ENCODE measurements at places on chromosomes 2 and 18.

- no peak for DNase-seq
Measured at GRCh38 chr18:76874642-76875389, 52.5 kb downstream of the ZNF236 start.

DNA sequence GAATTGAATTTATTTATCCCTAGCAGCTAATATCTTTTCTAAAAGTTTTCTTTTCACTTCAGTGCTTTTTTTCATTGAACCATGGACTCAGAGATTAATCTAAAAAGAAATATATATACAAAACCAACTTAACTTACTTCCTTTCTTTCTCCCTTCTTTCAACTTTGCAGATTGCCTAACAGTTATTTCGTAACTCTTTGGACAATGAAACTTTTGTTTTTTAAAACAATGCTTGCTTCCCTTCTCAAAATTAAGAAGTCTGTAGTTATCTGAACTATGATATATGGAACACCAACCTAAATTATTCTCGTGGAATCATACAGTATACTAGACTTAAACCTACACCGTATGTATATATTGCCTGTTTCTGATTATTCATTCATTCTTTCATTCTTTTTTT, 62.9 kb downstream of the MIB1 start:
- DNase-seq: no peak

- no peak for DNase-seq
Measured at GRCh38 chr2:179373816-179374215, 109.2 kb upstream of the SESTD1 start.

GRCh38 chr2:109086743-109087020, 42.3 kb upstream of the SH3RF3 start:
- no peak for DNase-seq

DNA sequence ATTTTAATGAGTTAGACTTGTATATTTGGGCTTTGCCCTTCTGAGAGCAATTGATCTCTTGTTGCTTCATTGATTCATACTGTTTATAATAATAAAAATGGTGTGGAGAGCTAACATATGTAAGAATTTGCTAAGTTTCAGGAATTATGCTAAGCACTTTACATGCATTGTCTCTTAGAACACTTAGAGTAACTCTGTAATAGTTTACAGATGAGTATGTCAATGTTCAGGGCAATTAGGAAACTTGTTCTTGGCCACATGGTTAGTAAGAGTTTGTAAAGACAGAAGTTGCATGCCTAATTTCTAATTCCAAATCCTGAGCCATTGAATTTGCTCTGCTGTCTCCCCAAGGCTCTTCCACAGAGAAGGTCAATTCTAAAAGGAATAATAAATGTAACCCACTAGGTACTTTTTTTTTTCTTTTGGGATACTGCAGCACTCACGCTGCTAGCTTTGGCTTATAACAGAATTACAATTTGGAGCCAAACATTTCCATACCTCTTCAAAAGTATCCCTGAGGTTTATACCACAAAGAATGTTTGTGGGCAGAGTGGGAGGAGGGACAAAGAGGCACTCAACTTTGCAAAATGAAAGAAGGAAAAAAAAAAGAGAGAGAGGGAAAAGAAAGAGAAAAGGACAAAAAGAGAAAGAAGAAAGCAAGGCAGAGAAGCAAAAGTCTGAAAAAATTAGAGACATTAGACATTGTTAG, 232.4 kb downstream of the CALCRL start:
- DNase-seq: peak; percentile 79

DNA sequence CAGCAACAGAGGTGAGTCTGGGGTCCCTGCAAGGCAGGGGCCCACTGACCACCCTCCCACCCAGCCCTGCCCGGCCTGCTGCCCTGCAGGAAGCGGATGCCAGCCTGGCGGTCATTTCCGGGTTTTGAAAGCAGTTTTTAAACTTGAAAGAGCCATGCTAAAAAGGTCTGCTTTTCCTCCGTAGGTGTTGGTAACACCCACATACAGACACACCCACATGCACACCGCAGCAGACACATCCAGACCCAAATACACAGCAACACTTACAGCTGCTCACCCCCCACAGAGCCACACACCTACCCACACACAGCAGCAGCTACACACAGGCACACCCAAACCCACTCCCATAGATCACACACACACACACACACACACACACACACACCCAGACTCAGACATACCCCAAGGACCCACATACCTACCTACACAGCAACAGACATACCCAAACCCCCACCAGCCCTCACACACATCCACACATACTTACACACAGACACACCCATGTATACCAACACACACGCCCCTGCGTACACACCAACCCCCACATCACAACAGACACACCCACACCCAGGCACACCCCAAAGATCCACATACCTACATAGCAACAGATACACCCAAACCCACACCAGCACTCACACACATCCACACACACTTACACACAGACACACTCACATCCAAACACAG, 7.6 kb downstream of the ZFP36L2 start:
- DNase-seq: no peak

GRCh38 chr18:48409591-48410094, 460 bp upstream of the ZBTB7C start:
- no peak for DNase-seq

GRCh38 chr2:40466332-40466906, 14.5 kb upstream of the SLC8A1 start:
- no peak for DNase-seq

DNA sequence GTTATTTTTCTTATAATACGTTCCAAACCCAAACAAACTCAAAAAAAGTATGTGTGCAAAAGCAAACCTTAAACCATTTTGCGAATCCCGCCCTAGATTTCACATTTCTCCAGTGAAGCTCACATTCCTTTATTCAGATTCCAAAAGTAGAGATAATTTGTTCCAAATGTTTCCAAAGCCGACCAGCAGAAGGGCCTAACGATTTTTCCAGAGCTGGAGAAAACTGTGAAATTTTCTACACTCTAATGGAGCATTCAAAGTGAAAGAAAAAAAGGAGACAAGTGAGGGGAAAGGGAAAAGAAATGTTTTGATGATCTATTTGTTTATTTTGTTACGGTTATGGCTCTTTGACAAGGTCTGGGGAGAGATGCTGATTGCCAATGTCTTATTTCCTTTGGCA, 286.5 kb upstream of the SLC14A2 start:
- DNase-seq: peak; percentile 78

- DNase-seq: peak; percentile 91
Measured at GRCh38 chr2:191631754-191632153, 46.2 kb upstream of the NABP1 start.

DNA sequence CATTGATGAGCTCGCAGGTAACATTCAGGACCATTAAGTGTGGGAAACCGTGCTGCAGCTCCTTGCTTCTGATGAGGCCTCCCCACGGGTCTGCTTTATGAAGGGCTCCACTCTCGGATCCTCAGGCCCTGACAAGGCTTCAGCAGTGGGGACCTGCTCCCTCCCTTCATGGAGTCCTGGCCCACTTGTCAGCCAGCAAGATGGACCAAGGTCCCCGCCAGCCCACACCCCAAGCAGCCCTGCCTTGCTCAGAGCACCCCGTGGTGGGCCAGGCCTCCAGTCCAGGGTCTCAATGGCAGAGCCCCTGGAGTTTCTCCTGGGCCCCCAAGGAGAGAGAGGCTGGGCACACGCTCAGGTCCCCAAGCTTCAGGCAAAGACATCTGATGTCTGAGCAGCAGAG, 41.5 kb downstream of the CROCC2 start:
- DNase-seq: no peak

- no peak for DNase-seq
Measured at GRCh38 chr2:24183366-24184069, 8.7 kb downstream of the FAM228A start.
